ENCODE measurements at places on chromosomes 5 and 9.

- no peak for DNase-seq
Observed at GRCh38 chr5:175655411-175655810, 2.5 kb upstream of the HRH2 start.

DNA sequence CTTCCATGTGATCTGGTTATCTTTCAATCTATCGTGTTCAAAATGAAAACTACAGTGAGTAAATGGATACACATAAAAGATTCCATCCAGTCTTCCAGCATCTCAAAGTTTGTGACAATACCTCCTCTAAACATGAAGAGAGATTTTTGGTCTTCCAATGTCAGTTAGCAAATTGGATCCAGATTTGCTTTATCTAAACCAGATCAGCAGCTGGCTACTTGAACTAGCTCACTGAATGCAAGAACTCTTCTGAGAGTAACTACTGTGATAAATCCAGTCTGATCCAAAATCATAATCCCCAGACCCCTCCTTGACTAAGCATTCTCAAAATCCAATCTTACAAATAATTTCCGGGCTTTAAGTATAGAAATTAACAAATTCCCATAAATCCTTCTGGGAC lies 2177.9 kb upstream of the C9orf72 start:
- DNase-seq, result no peak

DNA sequence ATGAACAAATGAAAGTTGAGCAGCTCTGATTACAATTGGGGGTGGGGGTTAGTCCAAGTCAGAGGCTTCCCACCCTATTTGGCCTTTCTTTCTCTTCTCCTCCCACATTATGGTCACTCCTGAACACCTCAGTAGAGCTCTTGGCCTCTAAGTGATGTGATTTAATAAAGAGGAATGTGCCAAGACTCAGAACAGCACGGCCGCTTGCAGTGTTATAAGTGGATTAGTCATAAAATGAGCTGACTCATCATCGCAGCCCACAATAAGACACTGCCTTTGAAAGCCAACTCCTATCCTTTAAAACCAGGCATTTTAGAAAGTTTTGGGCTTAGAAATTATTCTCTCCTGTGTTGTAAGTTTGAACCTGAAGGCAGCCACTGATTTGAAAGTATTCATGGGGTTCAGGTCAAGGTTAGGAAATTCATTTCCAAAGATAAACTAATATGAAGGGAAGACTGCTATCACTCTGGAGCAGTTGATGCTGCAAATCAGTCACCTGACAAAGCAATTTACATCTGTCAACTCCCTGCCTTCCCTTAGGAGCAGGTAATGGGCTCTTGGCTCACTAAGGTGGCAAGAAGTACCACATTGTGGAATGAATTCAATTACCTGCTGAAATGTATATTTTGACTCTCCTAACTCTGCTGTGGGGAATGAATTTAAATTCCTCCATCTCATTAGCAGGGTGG lies 283.6 kb upstream of the NMUR2 start:
- DNase-seq, result no peak

GRCh38 chr9:14318361-14318760 lies 4.4 kb upstream of the NFIB start:
- DNase-seq, result no peak

- no peak for DNase-seq
Observed at GRCh38 chr9:69647804-69648203, 24.4 kb downstream of the APBA1 start.

- no peak for DNase-seq
Observed at GRCh38 chr9:86549401-86549811, 195.2 kb upstream of the TUT7 start.

DNA sequence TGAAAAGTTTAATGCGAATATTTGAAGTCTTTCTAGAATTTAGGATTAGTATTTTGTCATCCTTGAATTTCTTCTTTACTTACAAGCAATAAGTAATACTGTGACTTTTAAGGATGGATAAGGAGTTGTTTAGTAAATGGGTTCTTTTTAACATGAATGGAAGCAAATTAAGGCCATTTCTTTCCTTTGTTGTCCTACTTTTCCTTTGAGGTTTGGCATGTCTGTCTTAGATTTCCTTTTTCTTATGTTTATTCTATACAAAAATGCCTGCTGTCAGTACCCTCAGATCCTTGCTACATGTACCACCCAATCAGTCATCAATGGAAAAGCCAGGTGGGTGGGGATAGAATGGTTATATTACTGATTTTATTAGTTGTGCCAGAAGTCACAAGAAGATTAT lies 10.2 kb downstream of the STX17 start:
- no peak for DNase-seq

All from ureter (tissue), 1 donor.